ENCODE measurements at places on chromosomes 6 and 20. TPM values are rescaled to one million over a fixed set of nuclear protein-coding genes. Genes with fewer than 3 reads are reported as not detected.

DNA sequence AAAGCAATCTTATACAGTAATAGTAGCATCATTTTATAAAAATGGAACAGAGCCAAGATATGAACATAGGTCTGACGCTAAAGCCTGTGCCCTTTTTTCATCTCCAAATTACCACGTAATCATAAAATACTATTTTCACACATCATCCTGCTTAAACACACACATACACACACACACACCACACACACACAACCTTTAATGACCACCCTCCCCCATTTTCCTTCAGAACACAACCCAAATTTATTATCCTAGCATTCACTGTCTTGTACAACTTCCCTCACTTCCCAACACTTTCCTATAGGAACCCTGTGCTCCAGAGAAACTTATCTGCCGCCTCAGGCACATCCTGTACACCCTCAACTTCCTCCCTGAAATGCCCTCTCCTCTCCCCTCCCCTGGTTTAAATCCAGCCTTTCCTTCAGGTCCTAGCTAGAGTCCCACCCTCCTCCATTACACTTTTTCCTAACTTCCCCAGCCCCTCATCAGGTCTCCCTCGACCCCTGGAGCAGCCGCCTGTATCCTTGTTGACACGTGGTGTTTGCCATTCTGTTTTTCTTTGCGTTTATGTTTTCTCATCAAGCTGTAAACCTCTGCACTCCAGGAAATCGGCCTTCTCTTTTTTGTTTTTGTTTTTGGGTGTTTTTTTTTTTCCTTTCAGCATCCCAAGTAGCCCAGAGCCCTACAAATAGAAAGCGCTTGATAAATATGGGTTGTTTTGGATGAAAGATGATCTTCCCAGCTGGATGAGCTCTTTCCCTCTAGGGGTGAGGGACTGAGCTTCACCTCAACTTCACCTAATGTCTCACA is 968 bp upstream of the MMP24 start:
- no peak overlapping the region for H3K27ac ChIP-seq
- DNase-seq, result no peak
- H3K4me1 ChIP-seq, result peaks cover 12% of the 10 kb centered on the region
- H3K27me3 ChIP-seq, result no peaks in the 10 kb centered on the region

- H3K4me1 ChIP-seq, result peaks cover 12% of the 10 kb centered on the region
- DNase-seq, result no peak
- H3K4me3 ChIP-seq, result no peak within 1 kb of the TSS
Measured at GRCh38 chr20:768426-768978, at the start of gene SLC52A3. TSS of gene SLC52A3 (minus strand) at chr20:768500. CDS start at chr20:765774, 2,726 bp downstream.

DNA sequence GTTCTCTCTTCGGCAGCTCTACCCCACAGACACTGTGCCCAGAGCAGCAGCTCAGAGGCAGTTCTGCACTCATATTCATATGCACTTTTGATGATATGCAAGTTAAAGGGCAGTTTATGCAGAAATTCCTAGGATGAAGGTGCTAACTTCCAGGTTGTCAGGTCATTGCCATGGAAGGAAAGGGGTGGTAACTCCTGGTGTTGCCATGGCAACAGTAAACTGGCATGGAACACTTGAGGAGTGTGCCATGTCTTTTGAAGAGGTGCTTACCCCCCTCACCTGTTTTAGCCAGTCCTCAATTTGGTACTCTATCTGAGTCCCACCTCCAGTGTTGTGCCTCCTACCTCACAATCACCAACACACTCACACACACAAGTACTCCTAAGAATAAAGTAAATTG is 539.4 kb upstream of the BTBD3 start:
- no peaks in the 10 kb centered on the region for H3K27me3 ChIP-seq
- H3K4me1 ChIP-seq, result peaks cover 22% of the 10 kb centered on the region
- H3K4me3 ChIP-seq, result no peak overlapping the region

GRCh38 chr6:164455835-164456234 is 853.6 kb downstream of the C6orf118 start:
- H3K4me3 ChIP-seq, result no peak overlapping the region
- no peak for DNase-seq
- H3K4me1 ChIP-seq, result no peaks in the 10 kb centered on the region
- no peaks in the 10 kb centered on the region for H3K36me3 ChIP-seq
- H3K27me3 ChIP-seq, result no peaks in the 10 kb centered on the region
- H3K27ac ChIP-seq, result no peak overlapping the region

DNA sequence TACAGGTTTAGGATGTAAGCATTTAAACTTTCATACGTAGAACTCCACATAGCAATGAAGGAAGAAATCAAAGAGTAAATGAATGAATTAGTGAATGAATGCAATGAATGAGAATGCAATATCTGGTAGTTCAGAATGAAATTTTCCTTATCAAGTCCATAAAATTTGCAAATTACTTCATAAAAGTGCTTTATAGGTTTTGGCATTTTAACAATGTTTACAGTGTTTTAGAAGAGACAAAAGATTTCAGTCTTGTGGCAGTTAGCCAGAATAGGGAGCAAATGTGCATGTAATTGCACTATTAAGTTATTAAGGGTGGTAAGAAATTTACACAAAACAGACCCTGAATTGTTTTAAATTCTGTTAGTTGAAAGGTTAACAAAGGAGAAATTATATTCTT is 739.4 kb upstream of the FLRT3 start:
- no peaks in the 10 kb centered on the region for H3K27me3 ChIP-seq
- no peak overlapping the region for H3K4me3 ChIP-seq
- no peaks in the 10 kb centered on the region for H3K4me1 ChIP-seq
- no peak for DNase-seq
- H3K36me3 ChIP-seq, result no peaks in the 10 kb centered on the region

The FRK gene
- total RNA-seq, result 10.7 TPM

- no peaks in the 10 kb centered on the region for H3K27me3 ChIP-seq
- no peaks in the 10 kb centered on the region for H3K4me1 ChIP-seq
- no peaks in the 10 kb centered on the region for H3K36me3 ChIP-seq
- no peak overlapping the region for H3K27ac ChIP-seq
Measured at GRCh38 chr6:119322034-119322433, 27.5 kb downstream of the MAN1A1 start.

GRCh38 chr6:105994591-105995390 is 91.3 kb upstream of the PRDM1 start:
- no peaks in the 10 kb centered on the region for H3K27me3 ChIP-seq
- no peaks in the 10 kb centered on the region for H3K36me3 ChIP-seq
- H3K27ac ChIP-seq, result peak overlapping the region; percentile 87
- H3K4me1 ChIP-seq, result no peaks in the 10 kb centered on the region
- H3K4me3 ChIP-seq, result peak overlapping the region; percentile 64

DNA sequence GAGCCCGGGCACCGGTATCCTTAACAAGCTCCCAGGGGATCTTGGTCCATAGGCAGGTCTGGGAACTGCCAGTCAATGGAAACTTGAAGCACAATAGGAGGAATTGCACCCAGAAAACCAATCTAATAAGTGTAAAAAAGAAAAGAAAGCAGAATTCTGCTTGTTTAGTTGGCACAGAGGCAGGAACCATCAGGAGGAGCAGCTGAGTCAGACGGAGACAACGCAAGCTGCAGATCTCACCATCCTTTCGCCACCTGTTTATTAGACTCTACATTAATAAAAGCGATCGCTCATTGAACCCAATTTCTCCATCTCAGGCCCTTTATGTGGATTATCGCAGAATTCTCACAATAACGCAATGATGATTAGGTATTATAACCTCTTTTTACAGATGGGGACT is 9.8 kb downstream of the ZFP64 start:
- H3K4me1 ChIP-seq, result no peaks in the 10 kb centered on the region
- no peak for DNase-seq
- H3K36me3 ChIP-seq, result peaks cover 14% of the 10 kb centered on the region
- no peaks in the 10 kb centered on the region for H3K27me3 ChIP-seq
- no peak overlapping the region for H3K4me3 ChIP-seq
- no peak overlapping the region for H3K27ac ChIP-seq

- H3K27ac ChIP-seq, result peak overlapping the region; percentile 26
- DNase-seq, result peak; percentile 29
- no peak overlapping the region for H3K4me3 ChIP-seq
- H3K4me1 ChIP-seq, result peaks cover 4% of the 10 kb centered on the region
Measured at GRCh38 chr6:33344701-33345697, 27.5 kb upstream of the ZBTB22 start.

The LRRN4 gene
- total RNA-seq, result not detected

DNA sequence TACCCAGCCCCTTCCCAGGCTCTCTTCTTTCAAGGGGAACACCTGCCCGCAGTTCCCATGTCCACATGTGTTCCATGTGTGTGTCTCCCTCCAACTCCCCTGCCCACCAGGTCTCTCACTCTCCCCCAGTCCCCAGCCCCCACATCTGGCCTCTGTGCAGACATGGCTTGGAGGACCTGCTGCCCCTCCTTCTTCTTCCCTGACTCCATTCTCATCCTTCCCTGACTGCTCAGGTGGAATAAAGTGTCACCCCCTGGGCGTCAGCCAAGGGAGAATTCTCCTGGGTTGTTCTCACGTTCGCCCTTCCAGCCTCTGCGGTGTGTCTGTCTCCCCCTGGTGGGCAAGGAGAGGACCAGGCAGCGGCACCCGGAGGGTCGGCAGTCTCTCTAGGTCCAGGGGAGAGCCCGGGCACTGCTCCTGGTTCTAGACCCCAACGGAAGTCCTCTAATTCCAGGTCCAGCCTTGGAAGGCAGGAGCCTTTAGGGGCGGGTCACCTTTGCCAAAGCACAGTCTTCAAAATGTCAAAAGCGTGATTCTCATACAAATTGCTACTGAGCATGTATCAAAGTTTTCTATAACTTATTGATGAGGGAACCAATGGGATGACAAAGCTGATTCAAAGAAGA is 50.5 kb downstream of the EBF4 start:
- no peak overlapping the region for H3K4me3 ChIP-seq
- H3K27ac ChIP-seq, result no peak overlapping the region
- DNase-seq, result no peak
- H3K27me3 ChIP-seq, result peaks cover 13% of the 10 kb centered on the region

GRCh38 chr6:31948753-31949413 is 3.0 kb downstream of the CFB start:
- DNase-seq, result no peak
- H3K27ac ChIP-seq, result no peak overlapping the region
- H3K4me3 ChIP-seq, result no peak overlapping the region
- no peaks in the 10 kb centered on the region for H3K27me3 ChIP-seq
- H3K36me3 ChIP-seq, result peaks cover 12% of the 10 kb centered on the region
- H3K4me1 ChIP-seq, result peaks cover 29% of the 10 kb centered on the region

- no peak overlapping the region for H3K27ac ChIP-seq
- H3K36me3 ChIP-seq, result no peaks in the 10 kb centered on the region
- no peak overlapping the region for H3K4me3 ChIP-seq
- H3K27me3 ChIP-seq, result no peaks in the 10 kb centered on the region
Measured at GRCh38 chr6:144646093-144647056, 361.2 kb downstream of the UTRN start.

The RFX6 gene
- not detected for total RNA-seq

- no peak overlapping the region for H3K27ac ChIP-seq
- no peaks in the 10 kb centered on the region for H3K4me1 ChIP-seq
- no peak overlapping the region for H3K4me3 ChIP-seq
- no peaks in the 10 kb centered on the region for H3K36me3 ChIP-seq
- no peak for DNase-seq
Measured at GRCh38 chr6:54920628-54921027, 74.1 kb downstream of the FAM83B start.

The IL17F gene
- not detected for total RNA-seq

DNA sequence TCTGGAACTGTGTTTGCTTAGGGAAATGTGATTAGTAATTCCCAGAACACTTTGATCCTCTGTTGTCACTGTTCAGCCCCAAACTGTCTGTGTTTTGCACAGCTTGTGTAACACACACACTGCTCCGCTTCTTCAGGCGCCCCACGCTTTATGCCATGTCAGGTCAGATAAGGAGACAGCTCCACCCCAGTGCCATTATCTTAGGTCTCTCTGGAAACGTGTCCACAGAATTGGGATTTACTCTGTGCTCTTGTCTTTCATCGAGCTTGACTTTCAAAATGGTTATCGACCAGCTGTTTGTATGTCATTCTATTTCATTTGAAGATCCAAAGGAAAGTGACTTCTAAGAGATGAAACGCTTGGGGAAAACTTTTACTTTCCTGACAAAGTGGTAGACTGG is 106.4 kb upstream of the SSTR4 start:
- H3K27ac ChIP-seq, result no peak overlapping the region
- H3K27me3 ChIP-seq, result no peaks in the 10 kb centered on the region
- H3K36me3 ChIP-seq, result no peaks in the 10 kb centered on the region
- DNase-seq, result no peak
- no peak overlapping the region for H3K4me3 ChIP-seq

The OTOR gene
- total RNA-seq, result not detected

- H3K27ac ChIP-seq, result no peak overlapping the region
Measured at GRCh38 chr20:16953858-16954257, 205.7 kb downstream of the OTOR start.

The C20orf202 gene
- not detected for total RNA-seq

- no peak for DNase-seq
- peaks cover 63% of the 10 kb centered on the region for H3K27me3 ChIP-seq
- H3K4me3 ChIP-seq, result peak overlapping the region; percentile 61
Measured at GRCh38 chr6:136989571-136990241, 55.1 kb downstream of the IL20RA start.

The RBM24 gene
- 2.7 TPM for total RNA-seq

The SLC29A1 gene
- total RNA-seq, result 12.7 TPM

DNA sequence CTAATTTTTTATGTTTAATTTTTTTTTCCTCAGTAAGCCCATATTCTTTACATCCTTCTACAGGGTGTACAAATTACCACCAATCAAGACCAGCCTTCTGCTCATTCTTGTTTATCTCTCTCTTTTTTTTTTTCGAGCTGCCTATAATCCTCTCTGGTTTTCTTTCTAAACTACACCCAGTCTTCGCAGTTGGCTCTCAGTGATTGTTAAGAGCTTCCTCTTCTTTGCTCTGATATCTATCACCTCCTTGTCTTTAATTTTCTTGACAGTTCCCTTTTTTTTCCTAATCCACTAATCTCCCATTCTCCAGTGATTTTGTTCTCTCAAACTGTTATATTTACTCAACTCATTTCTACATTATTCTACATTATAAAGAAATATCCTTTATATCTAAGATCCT is 38.5 kb upstream of the PTPRK start:
- H3K27ac ChIP-seq, result no peak overlapping the region
- no peaks in the 10 kb centered on the region for H3K4me1 ChIP-seq
- no peak for DNase-seq
- no peaks in the 10 kb centered on the region for H3K36me3 ChIP-seq
- no peak overlapping the region for H3K4me3 ChIP-seq

DNA sequence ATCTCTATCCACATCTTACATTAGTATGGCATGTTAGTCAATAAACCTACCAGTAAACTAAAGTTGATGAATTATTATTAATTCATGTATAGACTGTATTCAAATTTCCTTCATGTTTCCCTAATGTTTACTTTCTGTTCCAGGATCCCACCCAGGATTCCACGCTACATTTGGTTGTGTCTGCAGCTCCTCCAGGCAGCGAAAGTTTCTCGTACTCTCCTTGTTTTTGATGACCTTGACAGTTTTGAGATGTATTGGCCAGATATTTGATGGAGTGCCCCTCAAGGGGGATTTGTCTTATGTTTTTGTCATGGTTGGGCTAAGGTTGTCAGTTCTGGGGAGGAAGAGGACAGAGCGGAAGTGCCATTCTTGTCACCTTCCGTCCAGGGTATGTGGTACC is 445.2 kb upstream of the CDH4 start:
- H3K4me1 ChIP-seq, result no peaks in the 10 kb centered on the region
- no peaks in the 10 kb centered on the region for H3K27me3 ChIP-seq
- DNase-seq, result no peak
- H3K36me3 ChIP-seq, result no peaks in the 10 kb centered on the region
- no peak overlapping the region for H3K27ac ChIP-seq

- no peak overlapping the region for H3K27ac ChIP-seq
- peaks cover 16% of the 10 kb centered on the region for H3K27me3 ChIP-seq
- DNase-seq, result no peak
- no peaks in the 10 kb centered on the region for H3K36me3 ChIP-seq
- peaks cover 11% of the 10 kb centered on the region for H3K4me1 ChIP-seq
Measured at GRCh38 chr20:21109144-21109543, 3.0 kb upstream of the LINC00237 start.

The TRIM40 gene
- not detected for total RNA-seq
